ENCODE measurements at places on chromosomes 12 and 14.

DNA sequence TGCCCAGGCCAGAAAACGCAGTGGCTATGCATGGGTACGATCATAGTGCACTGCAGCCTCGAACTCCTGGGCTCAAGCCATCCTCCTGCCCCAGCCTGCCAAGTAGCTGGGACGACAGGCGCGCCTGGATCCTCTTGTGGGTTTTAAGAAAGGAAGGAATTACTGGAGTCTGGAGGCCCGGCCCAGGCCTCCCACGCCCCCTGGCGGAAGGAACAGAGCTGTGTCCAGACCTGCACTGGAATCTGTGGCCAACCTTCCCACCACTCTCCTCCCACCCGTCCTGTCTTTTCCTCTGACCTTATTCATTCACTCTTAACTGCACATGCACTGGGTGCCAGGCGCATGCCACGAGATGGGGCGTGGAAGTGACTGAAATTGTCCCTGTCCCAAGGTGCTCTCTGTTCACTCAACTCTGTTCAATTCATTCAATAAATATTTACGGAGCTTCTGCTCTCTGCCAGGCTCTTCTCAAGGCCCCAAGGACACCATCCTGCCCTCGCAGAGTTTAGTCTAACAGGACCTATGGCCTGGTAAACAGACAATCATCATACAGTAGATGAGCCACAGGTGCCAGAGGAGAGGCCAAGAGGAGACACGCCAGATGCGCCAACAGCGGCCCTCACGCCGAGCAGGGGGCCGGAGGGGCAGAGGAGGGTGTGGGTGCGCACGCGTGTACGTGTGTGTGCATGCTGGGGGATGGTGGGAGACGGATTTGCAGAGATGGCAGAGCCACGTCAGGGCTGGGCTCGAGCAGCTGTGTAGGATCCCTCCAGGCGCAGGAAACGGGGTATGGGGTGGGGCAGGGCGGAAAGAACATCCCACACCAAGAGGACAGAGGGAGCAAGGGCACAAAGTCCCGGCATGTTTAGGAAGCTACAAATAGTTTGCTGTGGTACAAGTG, 13.7 kb upstream of the TMEM106C start:
- peak; percentile 25 for DNase-seq

GRCh38 chr12:42776396-42776795, 186.8 kb upstream of the PRICKLE1 start:
- DNase-seq: no peak

DNA sequence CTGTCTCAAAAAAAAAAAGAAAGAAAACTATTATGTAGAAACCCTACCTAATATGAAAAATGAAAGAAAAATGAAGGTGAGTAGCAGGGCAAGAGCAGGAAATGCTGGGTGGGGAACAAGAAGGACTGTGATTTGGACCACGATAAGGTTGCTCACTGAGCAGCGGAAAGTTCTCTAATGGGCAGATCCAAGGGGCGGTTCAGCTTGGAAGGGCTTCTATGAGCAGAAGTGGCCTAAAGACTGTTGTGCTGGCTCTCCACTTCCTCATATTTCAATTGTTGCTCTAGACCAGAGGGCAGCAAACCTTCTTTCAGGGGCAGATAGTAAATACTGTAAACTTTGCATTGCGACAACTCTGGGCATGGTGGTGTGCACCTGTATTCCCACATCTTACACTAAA, 16.3 kb upstream of the NFYB start:
- no peak for DNase-seq

DNA sequence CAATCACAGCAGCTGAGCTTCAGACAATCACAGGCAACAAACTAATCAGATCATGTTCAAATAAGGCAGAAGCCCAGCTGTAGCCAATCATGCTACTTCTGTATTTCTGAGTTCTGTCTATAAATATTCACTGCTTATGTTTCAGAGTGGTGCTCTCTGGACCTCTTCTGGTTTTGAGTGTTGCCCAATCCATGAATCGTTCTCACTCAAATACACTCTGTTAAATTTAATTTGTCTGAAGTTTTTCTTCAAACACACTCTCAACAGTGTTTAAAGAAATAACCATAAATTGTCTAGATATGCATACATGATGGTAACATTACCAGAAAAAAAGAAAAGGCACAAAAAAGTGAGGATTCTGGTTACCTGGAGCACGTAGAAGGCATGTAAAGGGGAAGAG, 77.9 kb upstream of the BBS10 start:
- DNase-seq: no peak

DNA sequence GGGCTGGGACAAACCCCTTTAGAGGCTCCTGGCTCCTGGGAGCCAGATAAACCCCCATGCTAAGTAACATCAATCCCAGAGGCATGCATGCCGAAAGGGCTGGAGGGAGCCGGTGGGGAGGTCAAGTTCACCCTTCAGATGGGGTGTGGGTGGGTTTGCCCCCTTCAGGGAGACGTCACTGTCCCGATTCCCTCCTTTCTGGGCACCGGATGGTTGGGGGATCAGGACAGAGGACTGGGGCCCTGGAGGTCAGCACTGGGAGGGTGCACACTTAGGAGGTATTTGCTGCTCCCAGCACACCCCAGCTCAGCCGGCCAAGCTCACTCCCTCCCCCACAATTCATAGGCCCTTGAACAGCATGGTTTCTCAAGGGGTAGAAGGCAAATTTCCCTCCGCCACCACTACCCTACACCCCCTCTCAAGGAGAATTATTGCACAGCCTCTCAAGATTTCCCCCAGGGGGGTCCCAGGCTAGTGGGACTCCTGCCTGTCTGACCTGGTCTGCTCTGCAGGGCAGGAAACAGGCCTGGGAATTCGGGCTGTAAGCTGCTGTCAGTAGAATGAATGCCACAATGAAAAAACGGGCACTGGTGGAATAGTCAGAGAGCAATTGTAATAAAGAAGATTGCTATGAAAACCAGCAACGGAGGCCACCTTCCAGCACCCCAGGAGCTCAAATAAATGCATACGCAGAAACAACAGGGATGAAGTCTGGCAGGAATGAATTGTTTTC, 63.5 kb downstream of the GALNT16 start:
- DNase-seq: no peak

- no peak for DNase-seq
Measured at GRCh38 chr14:99265571-99265970, 6.4 kb downstream of the BCL11B start.

DNA sequence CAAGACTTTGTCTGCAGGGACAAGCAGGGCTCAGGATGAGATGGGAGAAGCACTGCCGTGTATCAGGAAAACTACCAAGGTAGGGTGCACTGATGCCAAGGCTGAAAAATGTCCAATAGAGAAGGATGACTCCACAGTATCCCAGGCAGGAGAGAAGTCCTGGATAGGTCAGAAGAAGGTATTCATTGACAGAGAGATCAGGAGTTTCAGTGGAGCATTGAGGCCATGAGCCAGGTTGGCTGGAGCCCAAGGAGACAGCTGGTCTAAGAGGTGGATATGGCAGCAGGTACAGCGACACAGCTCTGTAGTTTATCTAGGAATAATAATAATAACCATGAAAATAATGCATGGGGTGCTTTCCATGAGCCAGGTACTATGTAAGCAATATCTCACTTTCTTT, 180.9 kb downstream of the EXOC5 start:
- no peak for DNase-seq

GRCh38 chr14:22919601-22919921, 612 bp upstream of the RBM23 start:
- no peak for DNase-seq

DNA sequence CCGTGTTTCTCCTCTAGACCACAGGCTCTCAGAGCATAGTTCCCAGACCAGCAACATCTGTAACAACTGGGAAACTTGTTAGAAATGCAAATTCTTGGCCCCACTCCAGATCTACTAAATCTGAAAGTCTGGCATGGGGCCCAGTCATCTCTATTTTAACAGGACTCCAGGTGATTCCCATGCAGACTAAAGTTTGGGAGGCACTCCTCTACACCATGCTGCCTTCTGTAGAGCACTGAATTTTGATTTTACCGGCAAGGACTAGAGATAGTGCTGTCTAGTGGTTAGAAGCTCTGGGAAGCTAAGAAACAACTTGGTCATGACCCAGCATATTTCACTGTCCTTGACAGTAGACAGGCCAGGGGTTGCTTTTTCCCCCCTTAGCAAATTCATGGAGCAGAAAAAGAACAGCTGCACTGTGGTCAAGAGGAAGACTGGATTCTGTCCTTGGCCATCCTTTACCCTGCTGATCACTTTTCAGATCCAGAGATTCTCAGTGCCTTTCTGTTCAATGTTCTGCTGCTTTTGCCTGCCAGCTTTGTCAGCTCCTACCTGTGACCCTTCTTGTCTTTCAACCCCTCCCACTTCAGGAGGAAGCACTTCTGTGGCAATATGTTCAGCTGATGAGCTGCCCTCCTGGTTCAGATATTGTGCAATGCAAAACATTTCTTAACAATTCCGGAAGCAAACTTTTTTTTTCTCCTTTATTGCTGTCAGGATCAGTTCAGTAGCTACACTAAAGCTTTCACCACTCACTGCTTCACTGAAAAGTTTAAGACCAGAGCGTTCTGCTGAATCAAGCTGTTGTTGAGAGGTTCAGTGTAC, 133.8 kb upstream of the NUDT4 start:
- no peak for DNase-seq

DNA sequence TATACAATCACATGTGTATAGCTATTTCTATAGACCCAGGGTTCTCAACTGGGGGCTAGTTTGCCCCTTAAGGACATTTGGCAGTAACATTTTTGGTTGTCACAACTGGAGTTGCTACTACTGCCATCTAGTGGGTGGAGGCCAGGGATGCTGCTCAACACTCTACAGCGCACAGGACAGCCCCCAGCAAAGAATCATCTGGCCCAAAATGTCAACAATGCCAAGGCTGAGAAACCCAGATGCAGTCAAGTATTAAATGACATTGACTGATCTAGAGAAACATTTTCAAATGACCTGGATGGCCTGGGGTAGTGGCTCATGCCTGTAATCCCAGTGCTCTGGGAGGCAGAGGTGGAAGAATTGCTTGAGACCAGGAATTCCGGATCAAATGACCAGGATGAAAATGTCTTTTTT, 5.8 kb downstream of the WSB2 start:
- DNase-seq: peak; percentile 68

GRCh38 chr12:40241741-40242140, 16.9 kb downstream of the LRRK2 start:
- DNase-seq: no peak

DNA sequence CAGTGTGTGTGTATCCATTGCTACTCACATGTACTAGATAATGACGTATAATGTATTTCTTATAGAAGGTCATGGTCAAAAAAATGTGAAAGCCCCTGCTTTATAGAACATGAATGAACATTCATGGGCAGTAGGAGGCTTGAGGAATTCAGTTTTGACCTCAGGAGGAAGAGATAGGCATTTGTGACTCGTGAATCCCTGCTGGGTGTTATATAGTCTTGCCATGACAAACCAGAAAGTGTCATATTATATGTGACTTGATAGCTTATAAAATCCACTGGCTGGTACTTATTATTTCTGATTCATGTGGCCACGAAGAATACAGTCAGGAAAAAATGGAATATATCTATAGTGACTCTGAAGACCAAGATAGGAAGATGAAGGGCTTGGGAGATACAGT, 287.6 kb downstream of the CEP128 start:
- DNase-seq: no peak

- no peak for DNase-seq
Measured at GRCh38 chr12:110312581-110313360, 31.7 kb downstream of the ATP2A2 start.

DNA sequence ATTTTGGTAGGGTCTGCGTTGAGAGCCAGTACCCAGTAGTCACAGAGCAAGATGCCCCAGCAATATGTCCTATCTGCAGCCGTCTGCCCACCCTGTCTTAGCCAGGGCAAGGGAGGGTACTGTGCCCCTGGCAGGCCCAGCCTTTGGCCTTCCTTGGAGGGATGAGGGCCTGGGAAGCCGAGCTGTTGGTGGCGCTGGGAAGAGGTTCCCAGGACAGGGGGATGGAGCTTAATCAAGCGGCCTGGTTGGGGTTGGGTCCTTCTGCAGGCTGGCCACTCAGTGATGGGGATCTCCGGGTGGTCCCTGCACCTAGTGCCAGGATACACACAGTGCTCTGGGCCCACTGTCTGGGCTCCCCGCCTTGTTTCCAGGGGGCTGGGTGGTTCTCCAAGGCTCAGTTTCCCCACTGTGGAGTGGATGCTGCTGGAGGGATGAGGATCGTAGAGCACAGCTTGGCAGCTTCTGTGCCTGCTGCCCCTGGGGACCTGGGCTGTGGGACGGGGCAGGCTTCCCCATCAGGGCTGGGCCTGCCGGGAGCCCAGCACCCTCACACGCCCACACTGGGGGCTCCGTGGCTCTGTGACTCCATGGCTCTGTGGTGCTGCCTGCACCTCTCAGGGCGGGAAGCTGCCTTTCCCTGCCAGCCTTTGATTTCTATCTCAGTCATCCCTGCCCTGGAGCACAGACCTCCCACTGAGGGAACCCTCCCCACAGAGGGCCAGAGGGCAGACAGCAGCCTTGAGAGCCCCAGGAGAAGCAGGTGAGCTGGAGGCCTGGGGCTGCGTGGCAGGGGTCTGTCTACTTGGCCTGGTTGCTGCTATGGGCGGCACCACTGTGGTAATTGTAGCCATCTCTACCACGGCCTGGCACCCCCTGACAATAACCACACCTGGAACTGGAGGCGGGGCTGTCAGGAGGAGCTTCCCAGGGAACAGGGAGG, 357.0 kb downstream of the TMEM121 start:
- DNase-seq: no peak

DNA sequence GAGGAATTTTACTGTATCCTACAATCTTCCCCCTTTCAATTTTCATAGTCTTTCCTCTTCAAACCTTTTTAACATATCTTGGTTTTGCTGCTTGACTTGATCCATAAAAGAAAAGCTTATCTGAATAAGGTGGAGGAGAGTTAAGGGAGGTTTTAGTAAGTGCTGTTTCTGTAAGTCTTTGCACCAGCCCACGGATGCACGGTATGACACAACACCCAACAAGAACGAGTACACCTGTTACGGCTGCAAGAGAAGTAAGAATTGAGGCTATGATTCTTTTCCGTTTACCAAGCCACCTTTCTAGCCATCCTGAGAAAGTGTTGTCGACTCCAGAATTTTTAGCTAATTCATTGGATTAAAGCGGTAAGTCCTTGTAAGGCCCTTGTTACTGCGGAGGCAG, 26.1 kb upstream of the CPNE8 start:
- no peak for DNase-seq

- no peak for DNase-seq
Measured at GRCh38 chr12:12654691-12655460, 41.1 kb downstream of the GPR19 start.

DNA sequence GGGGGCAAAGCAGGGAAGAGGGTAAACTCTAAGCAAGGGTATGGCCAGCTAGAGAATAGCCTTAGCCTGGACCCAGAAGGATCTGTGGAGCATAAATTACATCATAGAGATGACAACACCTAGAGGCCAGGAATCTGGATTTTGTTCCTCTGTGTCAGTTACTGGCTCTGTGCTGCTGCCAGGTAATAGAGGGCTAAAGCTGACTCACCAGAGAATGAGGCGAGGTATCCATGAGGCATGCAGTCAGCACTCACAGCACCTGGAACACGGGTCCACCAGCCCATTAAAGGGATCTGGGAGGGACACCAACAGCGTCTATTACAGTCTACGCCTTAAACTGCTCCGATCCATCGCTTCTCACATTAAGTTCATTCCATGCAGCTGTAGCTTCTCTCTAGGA, 74.9 kb upstream of the CMKLR1 start:
- DNase-seq: no peak

- DNase-seq: no peak
Measured at GRCh38 chr14:69636718-69637480, 25.5 kb downstream of the SUSD6 start.

- DNase-seq: no peak
Measured at GRCh38 chr14:104930526-104931303, 6.0 kb downstream of the PLD4 start.

All from effector memory CD8-positive, alpha-beta T cell (primary cell).